ENCODE measurements at places on chromosomes 6 and 20.

- no peak for DNase-seq
These were observed 10.8 kb downstream of the DDX27 start for GRCh38 chr20:49230021-49230420.

DNA sequence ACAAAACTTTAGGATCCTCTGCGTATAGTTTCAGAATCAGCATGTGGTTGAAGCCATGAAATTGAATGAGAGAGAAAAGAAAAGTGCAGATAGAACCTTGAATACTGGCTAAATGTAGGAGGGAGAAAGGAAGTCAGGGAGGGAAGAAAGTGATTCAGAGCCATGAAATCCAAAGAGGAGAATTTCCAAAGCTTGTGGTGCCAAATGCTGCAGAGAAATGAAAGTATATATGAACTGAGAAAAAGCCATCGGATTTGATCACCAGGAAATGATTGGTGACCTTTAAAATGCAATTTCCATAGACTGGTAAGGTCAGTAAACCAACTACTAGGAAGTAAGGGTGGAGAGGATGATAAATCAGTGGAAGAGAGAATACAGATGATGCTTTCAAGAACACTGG lies 142.3 kb downstream of the TFAP2A start:
- DNase-seq: no peak

- DNase-seq: peak; percentile 77
These were observed 13.6 kb upstream of the CALHM6 start for GRCh38 chr6:116447496-116448011.

GRCh38 chr6:113976806-113977205 lies 5.9 kb upstream of the HDAC2 start:
- no peak for DNase-seq

- DNase-seq: no peak
These were observed 90.9 kb upstream of the GCM1 start for GRCh38 chr6:53239526-53239925.

DNA sequence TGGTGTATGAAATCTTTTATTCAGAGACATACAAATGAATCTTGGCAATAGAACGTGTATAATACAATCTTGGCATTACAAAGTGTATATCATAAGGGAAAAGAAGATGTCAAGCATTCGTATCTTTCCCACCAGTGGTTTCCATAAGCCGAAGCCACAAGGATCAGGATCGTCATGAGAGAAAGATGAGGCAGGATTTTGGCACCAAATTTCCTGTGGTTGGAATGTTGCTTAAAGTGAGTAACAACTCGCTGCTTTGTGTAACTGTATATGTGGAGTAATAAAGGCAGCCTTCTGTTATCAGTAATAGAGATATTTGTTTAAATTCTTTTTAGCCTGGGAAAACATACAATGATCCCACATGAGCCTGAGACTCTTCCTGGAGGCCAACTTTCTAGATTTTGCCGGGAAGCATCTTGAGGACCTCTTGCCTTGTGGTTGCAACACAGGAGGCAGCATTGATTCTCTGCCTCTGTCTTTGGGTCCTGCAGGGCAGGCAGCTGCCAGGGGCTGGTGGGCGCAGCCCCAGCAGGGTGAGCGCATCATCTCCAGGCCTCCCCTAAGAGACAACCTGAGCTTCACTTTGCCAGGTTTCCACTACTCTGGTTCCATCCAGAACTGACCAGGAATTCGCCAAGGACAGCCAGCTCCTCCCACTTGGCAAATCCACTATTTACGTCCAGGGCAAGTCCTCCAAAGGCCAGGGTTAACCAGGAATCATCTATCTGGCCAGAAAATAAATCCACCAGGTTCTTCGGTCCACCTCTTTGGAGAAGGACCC lies 230.9 kb upstream of the SULF2 start:
- DNase-seq: peak; percentile 10

GRCh38 chr6:125097186-125097585 lies 56.4 kb upstream of the TPD52L1 start:
- no peak for DNase-seq

DNA sequence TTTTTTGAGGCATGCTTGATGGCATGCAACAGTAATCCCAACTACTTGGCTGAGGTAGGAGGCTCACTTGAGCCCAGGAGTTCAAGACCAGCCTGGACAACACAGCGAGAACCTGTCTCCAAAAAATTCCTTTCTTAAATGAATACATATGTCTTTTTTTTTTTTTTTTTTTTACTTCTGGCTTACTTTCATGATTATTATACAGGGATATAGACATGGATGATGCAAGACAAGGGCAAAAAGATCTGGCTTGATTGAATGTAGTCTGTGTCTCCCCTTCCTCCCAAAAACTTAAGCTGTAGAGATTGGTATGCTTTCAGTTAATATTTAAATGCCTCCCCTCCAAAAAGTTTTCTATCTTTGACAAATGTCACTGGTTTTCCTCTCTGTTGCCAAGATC lies 7.6 kb downstream of the SNX3 start:
- DNase-seq: no peak

- DNase-seq: peak; percentile 66
These were observed 23.8 kb downstream of the PRSS35 start for GRCh38 chr6:83536034-83536646.

- peak; percentile 31 for DNase-seq
These were observed 763 bp downstream of the ZKSCAN8 start for GRCh38 chr6:28142446-28142845.

DNA sequence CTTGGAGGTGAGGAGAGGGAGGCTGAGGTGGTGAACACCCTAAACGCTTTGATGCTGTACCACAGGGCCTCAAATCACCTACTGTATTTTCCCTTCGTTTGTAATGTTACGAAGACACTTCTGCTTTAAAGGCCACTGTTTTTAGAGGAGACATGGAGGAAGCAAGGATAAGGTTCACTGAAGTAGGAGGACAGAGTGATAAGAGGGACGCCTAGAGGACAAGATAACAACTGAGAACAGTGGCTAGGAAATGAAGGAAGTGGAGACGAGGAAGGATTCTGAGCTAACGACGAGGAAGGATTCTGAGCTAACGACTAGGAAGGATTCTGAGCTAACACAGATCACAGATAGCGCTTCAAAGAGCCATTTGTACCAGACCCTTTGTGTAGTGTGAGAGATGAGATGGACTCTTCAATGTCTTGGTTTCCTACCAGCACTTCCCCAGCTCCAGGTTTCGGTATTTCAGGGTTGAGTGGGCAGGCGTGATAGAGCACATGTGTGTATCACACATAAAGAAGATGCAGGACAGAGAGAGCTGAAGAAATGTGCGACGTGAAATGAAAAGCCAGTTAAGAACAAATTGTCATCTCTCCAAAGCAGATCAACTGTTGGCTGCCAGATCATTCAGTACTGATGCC lies 7.5 kb downstream of the SF3B5 start:
- no peak for DNase-seq

- no peak for DNase-seq
These were observed 853.8 kb downstream of the MAFB start for GRCh38 chr20:39835130-39835842.
